ENCODE measurements at places on chromosomes 2 and 18. TPM values are rescaled to one million over a fixed set of nuclear protein-coding genes. Genes with fewer than 3 reads are reported as not detected.

DNA sequence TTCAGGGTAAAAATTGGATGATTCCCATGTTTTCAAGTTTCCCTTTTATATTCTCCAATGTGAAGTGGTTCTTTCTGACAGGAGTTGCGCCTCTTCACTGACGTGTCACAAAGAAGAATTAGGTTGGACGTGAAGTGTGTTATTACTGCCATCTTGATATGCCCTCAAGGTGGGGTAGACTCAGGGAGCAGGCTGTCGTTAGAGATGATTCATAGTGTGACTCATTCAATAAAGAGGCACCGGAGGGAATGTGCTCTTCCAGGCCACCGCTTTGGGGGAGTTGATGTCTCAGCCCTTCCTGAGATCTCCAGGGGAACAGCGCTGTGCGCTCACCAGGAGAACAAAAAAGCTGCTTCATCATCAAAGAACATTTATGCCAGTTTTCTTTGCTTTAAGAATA is 3.6 kb upstream of the DGKD start:
- DNase-seq = peak; percentile 51

DNA sequence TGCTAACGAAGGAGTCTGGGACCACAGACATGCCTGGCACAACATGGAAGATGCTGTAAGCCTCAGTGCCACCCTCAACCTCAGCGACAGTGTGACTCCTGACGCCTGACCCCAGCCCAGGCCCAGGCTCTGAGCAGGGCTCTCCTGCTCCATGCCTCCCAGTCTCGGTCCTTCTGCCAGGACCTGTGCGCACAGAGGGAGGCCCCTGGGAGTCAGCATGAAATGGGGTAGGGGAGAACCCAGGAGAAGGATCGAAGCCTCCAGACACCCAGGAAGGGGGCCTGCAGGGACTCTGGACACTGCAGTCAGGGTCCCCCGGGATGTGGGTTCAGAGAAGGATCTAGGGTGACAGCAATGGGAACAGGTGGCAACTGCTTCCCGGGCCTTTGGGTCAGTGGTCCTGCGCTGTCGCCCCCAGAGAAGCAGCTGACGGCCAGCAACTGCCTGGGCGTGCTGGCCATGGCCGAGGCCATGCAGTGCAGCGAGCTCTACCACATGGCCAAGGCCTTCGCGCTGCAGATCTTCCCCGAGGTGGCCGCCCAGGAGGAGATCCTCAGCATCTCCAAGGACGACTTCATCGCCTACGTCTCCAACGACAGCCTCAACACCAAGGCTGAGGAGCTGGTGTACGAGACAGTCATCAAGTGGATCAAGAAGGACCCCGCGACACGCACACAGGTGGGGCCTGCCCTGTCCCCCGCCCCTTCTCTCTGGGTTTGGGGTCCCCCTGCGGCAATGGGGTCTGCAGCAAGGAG is 233.9 kb downstream of the ATAD2B start:
- no peak for DNase-seq

DNA sequence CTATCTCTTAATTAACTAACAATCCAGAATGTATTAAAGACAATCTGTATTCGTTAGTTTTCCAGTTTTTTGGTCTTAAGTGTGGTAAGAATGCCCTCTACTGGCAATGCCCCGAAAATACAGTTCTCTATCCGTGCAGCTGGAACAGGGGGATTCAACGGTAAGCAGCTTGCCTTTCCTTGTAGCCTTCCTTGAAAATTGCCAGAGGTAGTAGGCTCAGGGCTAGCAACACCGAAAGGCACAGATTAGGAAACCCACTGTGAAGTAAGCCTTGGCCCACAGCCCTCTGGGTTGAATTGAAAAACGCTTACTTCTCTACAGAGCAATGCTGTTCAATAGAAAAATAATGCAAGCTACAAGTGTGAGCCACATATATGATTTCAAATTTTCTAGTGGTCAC is 17.1 kb upstream of the VPS4B start:
- DNase-seq = no peak

GRCh38 chr2:215693193-215693998 is 257.5 kb upstream of the FN1 start:
- DNase-seq = no peak

DNA sequence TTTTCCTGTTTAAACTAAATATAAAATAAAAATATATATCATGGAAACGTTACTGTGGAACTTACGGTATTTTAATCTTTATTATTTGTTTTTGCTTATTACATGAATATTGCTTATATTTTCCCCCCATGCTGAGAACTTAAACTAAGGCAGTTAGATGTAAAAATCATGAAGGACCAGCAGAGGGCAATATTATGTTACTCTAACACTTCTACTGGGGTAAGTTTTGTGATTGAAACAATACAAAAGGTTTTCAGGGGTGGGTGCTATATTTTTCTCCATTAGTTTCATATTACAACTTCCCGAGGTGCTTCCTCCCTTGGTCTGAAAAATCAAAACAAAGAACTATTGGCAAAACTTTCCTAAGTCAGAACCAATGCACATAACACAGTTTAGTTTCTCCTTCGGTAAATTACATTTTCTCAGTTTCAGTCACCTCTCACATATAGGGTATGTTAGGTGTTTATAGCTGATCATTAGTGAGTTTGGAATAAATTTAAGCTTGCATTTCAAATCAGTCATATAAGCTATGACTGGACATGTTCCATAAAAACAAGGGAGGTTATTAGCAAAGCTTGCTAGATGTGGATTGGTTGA is 54.8 kb downstream of the ZNF407 start:
- no peak for DNase-seq

DNA sequence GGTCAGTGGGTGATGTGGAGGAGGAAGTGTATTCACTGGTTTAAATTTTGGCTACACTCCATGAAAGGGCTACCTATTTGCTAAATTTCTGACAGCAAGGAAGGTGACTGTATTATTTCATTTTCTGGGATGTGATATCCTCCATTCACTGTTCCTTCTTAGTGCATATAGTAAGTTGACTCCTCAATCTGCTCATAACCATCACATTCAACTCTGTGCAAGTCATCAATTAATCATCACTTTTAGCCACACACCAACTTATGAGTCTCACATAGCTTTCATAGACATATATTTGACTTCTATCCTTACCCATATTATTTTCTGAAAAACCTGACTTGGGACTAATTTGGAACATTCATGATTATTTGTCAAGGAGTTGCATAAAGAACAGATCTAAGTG is 16.9 kb downstream of the KLHL41 start:
- DNase-seq = no peak

DNA sequence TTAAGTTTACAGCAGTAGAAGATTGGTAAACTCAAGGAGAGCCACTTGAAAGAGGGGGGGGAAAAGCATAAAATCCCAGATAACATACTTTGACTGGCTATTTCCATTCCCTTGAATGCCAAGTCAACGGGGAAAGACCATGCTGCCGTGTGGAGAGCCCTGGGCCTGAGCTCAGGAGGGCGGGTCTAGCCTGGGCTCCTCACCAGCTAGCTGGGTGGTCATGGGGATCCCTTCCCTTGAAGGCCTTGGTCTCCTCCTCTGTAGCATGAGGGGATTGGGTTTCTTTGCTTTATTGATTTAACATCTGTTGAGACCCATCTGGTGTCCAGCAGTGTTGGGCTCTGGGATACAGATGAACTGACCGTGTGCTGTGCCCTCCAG is 35.0 kb downstream of the TEX51 start:
- DNase-seq = no peak

SIX3 gene
- not detected for total RNA-seq

DNA sequence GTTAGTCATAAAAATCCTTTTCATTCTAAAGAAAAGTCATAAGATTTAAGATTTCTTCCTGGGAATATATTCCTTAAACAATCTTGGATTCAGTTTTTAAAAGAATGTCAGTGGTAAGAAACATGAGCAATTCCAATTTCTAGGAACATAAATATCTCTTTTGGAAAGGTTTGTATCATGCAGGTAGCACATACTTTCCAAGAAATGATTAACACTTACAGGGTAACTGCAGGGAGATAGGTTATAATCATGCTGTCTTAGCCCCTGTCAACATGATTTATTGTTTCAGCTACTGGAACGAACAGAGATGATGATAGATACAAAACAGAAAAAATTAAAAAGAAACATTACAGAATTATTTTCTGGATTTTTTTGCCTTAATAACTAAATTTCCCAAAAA is 1537.7 kb downstream of the LRP1B start:
- DNase-seq = no peak

XPO1 gene
- total RNA-seq = 131 TPM

TFCP2L1 gene
- total RNA-seq = 0.27 TPM

DNA sequence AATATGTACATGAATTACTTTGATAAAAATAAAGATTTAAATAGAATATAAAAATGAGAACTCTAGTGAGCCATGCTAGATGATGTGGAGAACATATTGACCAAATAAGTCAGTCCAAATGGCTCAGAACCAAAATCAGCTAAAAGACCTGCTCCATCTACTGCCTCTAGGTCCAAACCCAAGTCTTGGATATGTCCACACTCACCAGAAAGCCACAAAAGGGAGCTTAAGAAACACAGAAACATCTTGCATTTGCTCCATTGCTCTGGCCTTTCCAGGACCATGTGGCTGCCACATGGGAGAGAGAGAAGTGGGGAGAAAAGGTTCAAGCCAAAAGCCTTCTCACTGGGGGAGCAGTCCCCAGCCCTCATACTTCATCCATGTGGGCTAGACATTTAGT is 272.5 kb downstream of the DYSF start:
- no peak for DNase-seq

MYL12B gene
- 275 TPM for total RNA-seq

COL4A4 gene
- 7.4 TPM for total RNA-seq

DNA sequence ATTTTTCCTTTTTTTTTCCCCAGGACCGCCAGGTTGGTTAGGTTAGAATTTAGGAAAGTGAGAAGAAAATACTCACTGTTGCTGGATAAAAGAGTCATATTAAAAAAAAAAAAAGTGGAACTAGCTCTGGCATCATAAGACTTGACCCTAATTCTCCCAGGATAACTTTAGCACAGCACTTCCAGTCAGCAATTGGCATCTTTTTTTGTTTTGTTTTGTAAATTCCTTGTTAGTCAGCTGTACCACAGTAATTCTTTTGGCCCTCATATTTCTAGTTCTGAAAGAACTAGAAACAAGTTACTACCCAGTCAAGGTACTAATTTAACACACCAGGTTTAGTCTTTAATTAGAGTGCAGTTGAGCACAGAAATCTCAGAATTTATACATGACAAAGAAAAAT is 873.5 kb upstream of the POU3F3 start:
- no peak for DNase-seq

DNA sequence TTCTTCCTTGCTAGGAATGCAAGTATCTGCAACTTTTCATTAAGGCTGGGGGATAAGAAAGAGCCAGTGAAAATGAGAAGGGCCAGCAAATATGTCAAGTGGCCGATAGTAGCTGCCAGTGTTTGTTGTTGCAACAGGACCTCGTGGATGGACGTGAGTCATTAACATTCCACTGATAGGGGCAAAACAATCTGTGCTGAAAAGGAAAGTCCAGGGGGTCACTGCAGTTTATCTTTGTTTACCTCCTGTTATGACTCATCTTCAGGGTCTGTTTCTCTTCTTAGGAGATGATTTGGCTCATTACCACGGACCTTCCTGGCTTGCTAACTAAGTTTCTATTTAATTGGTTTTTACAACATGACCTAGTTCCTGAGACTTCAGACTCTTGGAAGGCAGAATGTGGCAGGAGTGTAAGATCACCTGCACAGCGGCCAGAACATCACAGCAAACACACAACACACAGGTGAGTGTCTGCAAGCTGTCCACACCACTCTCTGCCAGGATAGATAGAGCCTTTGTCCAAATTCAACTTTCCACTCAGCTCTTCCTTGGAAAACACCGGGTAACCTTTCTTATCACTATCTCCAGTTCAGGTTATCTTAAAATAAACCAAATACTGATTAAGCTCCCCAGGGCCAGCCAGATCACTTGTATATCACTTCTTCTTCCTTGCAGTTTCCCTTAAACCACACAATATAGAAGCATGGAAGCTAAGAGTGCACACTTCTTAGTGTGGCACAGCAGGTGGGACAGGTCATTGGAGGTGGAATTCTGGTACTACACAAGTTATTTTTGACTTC is 157.5 kb upstream of the LMAN1 start:
- DNase-seq = no peak

MYO5B gene
- 9.9 TPM for total RNA-seq

GPR75 gene
- 2.5 TPM for total RNA-seq

- no peak for DNase-seq
Measured at GRCh38 chr18:57534511-57534909, 52.0 kb downstream of the FECH start.

- no peak for DNase-seq
Measured at GRCh38 chr2:168119515-168120141, 127.8 kb downstream of the STK39 start.

- DNase-seq = no peak
Measured at GRCh38 chr2:9415516-9416169, 7.7 kb downstream of the ITGB1BP1 start.

XDH gene
- total RNA-seq = 0.22 TPM

TUBA4A gene
- total RNA-seq = 12.5 TPM

GRCh38 chr2:84711651-84712050 is 169.2 kb downstream of the TRABD2A start:
- DNase-seq = no peak

- no peak for DNase-seq
Measured at GRCh38 chr2:88654714-88655113, 27.4 kb upstream of the EIF2AK3 start.

C1QL2 gene
- not detected for total RNA-seq

GRCh38 chr2:224359569-224359968 is 42.3 kb downstream of the FAM124B start:
- DNase-seq = no peak

REG3A gene
- total RNA-seq = 2.3 TPM

DNA sequence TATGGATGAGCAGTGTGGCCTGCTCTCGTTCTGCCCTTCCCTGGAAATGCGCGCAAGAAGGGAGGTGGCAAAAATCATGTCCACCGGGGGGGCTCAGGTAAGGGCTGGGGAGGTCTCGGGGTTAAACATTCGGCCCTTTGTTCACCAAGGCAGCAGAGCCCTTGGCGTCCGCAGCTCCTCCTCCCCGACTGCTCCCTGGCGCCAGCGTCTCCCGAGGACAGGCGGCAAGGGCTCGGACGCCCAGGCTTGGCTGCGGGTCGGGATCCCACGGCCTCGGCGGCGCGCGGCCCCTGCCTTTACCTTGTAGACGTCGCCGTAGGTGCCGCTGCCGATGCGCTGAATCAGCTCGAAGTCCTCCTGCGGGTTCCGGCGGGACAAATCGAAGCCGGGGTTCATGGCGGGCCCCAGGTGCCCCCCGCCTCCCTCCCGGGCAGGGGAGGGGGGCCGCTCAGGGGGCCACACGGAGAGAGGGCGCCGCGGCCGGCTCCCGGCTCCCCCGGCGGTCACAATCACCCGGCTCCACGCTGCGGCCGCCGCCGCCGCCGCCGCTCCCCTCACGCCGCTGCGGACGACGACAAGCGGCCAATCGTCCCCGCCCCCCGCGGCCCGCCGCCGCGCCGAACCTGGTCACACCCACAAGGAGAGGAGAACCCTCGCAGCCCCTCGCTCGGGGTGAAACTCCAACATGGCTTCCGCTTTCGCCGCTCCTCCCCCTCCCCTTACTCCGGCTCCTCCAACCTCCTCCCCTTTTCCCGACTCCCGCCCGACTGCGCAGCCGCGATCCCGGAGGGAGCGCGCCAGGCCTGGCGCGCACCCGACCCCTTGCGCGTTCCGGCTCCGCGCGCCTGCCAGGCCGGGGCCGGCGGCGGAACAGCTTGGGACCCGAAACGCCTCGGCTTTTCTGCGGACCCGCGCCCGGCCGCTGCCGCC is at the start of gene MAP4K3:
Gene MAP4K3, minus strand, starts transcription at position 694 of the 930 bp plus-strand sequence. Its CDS starts 298 bp downstream, at position 396.
- DNase-seq = peak; percentile 94
